Kidney glomerular epithelial cell (primary cell): ENCODE measurements at places on chromosomes 5 and 9.

DNA sequence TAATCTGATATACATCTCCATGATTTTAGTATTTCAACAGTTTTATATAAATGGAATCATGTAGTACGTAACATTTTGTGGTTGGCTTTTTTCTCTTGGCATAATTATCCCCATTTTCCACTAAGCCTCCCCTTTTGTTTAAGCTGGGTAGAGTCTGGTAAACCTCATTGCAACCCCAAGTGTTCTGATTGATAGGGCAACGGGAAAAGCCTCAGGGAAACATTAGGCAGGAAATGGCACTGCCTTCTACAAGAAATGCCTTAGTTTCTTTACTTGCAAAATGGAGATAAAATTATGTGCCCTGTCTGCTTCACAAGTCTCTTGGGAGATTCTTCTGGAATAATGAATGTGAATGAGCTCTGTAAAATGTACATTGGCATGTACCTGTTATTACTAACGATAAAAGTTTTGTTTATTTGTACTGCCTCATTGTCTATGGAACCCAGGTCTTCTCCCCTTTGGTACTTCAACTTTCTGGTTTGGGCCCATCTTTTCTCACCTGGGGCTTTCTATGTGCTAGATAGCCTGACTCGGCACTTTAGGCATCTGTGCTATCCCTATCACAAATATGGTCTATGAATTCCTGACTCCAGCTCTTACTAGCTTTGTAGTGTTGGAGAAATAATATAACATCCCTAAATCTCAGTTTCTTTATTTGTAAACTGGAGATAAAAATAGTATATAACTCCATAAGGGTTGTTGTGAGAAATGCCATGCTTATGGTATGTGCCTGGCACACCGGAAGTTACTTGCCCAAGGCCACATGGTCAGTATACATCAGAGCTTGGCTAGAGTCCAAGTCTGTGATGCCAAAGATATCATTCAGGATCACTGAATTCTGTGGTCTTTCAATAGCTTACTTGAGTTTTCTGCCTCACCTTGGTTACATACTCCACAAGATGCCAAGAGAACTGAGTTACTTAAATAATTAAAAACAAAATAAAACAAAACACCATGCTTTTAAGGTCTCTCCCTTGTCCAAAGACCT lies 48.2 kb upstream of the ZNF169 start:
- no peak for DNase-seq

DNA sequence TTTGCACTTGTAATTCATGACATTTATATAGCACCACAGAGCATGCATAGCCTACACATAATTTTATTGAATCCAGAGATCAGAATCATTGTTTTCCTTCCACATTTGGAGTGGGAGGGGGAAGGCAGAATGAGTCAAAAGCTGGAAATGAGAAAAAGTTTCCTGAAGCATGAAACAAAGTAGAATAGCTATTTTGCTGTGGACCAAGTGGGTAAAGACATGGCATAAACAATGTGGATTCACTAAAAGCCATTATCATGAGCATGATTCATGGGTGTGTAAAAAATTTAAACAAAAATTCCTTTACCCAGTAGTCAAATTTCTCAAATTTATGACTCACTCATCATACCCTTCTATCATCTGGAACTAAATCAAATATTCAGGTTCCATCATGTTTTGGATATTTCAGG lies 97.9 kb downstream of the YIPF5 start:
- DNase-seq: peak; percentile 7

DNA sequence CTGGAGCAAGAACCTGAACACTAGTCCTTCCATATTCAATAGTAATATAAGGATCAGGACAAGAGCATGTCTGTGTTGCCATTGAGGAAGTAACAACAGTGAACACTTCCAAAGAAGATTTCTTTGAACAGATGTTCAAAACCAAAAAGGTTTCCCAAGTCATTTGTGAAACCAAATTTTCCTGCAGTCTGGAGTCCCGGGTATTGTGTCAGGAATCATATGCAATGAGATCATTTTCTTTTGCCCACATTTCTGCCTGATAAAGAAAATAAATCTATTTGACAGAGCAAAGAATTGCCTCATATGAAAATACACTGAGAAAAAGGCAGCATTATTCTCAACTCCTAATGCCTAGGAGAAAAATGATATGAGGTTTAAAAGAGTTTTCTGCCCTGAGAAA lies 151.7 kb downstream of the SNX18 start:
- no peak for DNase-seq

GRCh38 chr5:179839328-179840256 lies 18.9 kb downstream of the SQSTM1 start:
- DNase-seq: no peak

DNA sequence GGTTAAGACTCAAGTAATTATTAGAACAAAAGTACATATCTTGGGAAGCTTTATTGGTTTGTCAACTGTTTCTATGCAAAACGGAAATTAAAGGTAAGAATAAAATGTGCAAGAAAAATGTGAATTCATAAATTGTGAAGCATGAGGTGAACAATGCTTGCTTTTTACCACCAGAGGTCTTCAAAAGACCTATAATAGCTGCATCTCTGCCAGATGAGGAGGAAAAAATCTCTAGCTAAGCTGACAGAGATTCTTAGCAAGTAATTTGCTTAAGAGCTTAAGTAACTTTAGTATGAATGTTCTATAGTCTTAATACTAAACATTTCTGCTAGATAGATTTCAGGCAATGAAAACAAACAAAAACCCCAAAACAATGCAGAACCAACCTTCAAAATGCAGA lies 54.1 kb downstream of the MRPS30 start:
- DNase-seq: peak; percentile 57

- peak; percentile 57 for DNase-seq
Observed at GRCh38 chr9:36407122-36407723, 7.2 kb upstream of the RNF38 start.

- DNase-seq: no peak
Observed at GRCh38 chr5:178667688-178668087, 40.8 kb upstream of the CLK4 start.

DNA sequence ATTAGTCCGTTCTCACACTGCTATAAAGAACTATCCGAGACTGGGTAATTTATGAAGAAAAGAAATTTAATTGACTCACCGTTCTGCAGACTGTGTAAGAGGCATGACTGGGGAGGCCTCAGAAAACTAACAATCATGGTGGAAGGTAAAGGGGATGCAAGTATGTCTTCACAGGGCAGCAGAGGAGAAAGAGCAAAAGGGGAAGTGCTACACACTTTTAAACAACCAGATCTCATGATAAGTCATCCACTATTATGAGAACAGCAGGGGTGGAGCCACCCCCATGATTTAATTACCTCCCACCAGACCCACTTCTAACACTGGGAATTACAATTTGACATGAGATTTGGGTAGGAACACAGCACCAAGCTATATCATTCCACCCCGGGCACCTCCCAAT lies 26.6 kb downstream of the FST start:
- no peak for DNase-seq

DNA sequence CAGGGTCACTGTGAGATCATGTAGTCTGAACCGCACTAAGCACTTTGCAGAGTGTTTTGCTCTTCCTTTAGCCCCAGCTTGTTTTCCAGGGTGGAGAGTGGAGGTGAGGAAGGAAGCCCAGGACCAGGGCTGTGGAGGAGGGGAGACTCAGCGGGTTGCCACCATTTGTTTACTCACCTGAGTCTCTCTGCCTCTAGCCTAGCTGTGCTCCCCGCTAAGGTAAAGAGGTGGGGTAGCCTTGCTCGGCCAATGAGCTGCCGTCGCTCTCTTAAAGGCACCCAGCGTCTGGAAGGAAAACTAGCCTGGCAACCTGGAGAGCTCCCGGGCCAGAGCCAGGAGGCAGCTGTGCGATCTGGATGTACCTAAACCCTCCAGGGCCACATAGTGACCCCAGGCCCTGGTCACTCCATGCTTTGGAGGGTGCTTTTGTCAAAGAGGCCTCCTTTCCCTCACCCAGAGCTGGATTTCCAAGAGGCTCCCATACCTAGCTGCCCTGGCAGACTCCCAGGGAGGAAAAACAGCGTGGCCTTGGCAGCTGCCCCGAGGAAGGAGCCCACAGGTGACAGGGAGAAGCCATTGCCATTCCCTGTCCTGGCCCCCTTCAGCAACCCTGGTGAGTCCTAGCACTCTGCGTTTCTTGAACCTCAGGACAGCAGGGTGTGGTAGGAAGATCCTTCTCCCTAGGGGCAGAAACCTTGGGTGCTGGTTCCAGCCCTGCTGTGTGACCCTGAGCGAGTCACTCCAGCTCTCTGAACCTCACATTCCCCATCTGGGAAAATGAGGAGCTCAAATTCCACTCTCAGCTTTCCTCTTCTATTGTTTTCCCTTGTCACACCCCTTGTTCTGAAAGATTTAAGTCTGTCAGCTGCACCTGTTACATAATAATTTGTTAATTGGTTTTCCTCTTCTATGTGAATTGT lies 42.4 kb upstream of the LARP1 start:
- no peak for DNase-seq

- DNase-seq: no peak
Observed at GRCh38 chr9:107631788-107632187, 142.2 kb upstream of the KLF4 start.

DNA sequence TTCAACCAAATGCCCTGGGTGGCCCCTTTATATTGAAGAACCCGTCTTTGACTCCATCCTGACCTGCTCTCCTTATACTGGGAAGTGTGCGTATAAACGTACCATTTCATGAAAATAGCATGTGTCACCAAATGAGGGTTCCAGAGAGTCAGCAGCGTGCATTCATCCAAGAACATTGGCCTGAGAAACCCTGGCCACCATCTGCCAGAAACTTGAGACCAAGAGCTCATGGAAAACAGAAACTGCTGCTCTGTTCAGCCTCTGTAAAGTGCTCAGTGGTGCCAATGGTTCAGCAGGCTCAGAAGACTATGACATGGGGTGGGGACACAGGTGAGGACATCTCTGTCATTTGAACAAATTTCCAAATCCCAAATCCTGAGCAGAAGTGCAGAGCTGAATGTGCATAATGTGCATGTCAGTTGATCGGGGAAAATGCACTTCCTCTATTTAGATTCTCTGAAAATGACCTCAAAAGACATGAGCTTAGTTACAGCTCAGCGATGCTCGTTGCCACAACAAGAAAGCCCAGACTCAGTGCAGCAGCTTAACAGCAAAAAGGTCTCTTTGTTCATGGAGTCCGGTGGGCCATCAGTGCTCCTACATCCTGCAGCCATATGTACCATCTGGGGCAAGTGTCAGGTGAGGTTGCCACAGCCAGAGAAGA lies 176.1 kb downstream of the ATPSCKMT start:
- no peak for DNase-seq

- DNase-seq: no peak
Observed at GRCh38 chr9:36290996-36291395, 32.7 kb upstream of the GNE start.

GRCh38 chr9:124778575-124779367 lies 1.8 kb downstream of the OLFML2A start:
- DNase-seq: no peak

DNA sequence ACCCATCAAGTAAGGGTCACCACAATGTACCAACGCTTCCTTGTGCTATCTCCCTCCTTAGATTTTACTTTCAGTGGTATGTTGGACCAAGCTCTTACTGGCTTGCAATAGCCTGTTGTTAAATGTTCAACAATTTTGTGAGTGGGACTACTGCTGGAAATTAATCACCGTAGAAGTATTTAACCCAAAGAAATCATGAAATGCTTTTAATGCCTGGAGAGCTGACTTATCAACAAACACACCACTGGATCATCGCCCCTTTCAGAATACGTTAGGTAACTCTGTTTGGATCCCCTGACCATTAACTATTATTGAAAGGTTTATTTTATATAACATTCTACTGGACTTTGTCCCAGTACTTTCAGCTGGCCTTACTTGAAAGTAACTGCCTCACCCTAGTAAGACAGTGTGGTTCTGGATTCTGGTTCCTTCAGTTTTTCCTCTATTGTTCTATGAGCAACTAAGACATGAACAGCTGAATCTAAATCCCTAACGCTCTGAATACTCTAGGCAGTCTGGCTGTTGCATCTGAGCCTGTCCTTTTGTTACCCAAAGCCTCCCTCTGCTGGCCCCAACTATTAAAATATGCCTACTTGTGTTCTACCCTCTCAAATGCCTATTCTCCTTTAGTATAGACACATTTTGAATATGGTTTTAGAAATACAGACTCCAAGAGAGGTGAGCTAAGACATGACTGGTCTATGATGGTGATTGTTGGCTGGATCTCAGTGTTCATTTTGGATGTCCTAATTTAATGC lies 1203.4 kb upstream of the DMAC1 start:
- peak; percentile 27 for DNase-seq
